ENCODE measurements at places on chromosomes 12 and 14.

DNA sequence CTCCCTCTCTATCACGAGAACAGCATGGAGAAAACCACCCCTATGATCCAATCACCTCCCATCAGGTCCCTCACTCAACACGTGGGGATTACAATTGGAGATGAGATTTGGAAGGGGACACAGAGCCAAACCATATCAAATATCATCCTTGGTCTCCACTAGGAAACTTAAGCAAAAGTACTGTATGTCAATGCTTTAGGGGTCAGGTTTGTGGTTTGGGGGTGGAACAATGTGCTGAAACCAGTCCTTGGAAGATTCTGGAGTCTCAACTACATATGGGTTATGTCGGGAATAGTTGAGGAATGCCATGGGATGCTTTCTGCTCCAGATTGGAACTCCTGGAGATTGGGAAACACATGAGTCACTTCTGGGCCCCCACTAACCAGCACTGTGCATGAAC is 48.3 kb upstream of the CCDC63 start:
- no peak for DNase-seq

- no peak for DNase-seq
Observed at GRCh38 chr14:55731881-55732498, 152.0 kb downstream of the KTN1 start.

DNA sequence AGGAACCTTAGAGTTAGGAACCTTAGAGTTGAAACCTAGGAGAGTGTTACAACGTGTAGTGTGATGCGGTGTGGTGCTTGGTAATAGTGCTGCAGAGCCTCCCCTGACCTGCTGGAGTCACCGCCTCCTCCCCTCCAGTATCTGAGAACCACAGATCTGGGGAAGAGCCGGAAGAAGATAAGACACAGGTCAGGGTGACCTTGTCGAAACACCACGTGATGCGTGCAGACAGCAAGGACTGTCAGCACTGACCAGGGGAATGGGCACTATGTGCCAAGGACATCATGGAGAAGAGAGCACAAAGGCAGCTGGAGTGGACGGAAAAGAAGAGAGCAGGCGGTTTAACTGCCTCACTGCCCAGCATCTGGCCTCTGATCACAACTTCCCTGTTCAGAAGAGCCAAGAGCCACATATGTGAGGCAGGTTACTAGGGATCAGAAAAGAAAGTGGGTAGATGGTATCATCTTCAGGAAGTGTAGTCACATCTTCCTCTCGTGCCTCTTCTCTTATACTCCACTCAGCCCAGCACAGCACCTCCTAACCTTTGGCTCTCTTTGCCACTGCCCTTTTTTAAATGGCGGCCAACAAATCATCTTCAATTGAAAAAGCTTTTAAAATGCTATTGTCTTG is 93.7 kb downstream of the TESC start:
- DNase-seq = no peak

DNA sequence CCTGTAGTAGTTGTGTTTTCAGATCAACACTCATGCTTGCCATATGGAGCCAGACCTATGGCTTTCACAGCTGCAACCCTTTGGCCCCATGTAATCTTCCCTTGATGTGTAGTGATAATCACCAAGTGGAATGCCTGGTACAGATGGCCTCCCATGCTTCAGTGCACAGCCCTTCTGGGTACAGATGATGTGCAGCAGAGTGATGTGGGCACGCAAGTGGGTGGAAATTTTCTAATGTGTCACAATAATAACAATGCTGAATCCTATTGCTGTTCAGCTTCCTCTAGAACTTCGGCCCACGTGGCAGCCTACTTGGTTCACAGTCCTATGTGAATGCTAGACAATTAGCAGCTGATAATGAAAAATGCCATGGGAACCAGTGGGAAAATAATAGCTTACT is 188.1 kb downstream of the SNAPC1 start:
- DNase-seq = peak; percentile 50
